Smooth muscle cell of trachea (primary cell): ENCODE measurements at places on chromosomes 12 and 14. TPM values are rescaled to one million over a fixed set of nuclear protein-coding genes. Genes with fewer than 3 reads are reported as not detected.

SVOP gene
- not detected in 2 replicates for total RNA-seq

RFLNA gene
- not detected in 2 replicates for total RNA-seq

COX8C gene
- total RNA-seq, result not detected in 2 replicates

ADAMTS20 gene
- not detected in 2 replicates for total RNA-seq

KRT79 gene
- not detected in 2 replicates for total RNA-seq

NFATC4 gene
- 108 and 149 TPM in 2 replicates for total RNA-seq

ACAD10 gene
- total RNA-seq, result 30.4 and 35.2 TPM in 2 replicates

B3GNT4 gene
- total RNA-seq, result 0.33 TPM in 1 of 2 replicates, not detected in the other

G2E3 gene
- total RNA-seq, result 12.6 and 30.3 TPM in 2 replicates

ZNF219 gene
- total RNA-seq, result 1.5 and 5.1 TPM in 2 replicates

CLEC9A gene
- total RNA-seq, result not detected in 2 replicates

KRT83 gene
- total RNA-seq, result not detected in 2 replicates

RFX4 gene
- total RNA-seq, result not detected in 2 replicates

TEAD4 gene
- total RNA-seq, result 5.7 and 8.8 TPM in 2 replicates

TGM1 gene
- 0.83 and 1.5 TPM in 2 replicates for total RNA-seq

PLXNC1 gene
- total RNA-seq, result 6.8 and 27.5 TPM in 2 replicates

JPH4 gene
- total RNA-seq, result not detected in 2 replicates

TM7SF3 gene
- 75.5 and 110 TPM in 2 replicates for total RNA-seq

KRT82 gene
- not detected in 2 replicates for total RNA-seq

C14orf39 gene
- total RNA-seq, result 0.33 and 0.44 TPM in 2 replicates

FANCM gene
- total RNA-seq, result 2.2 and 10.8 TPM in 2 replicates

DHH gene
- total RNA-seq, result under 0.01 and 0.17 TPM in 2 replicates

CD4 gene
- total RNA-seq, result 0.15 and 2.2 TPM in 2 replicates

SCNN1A gene
- total RNA-seq, result under 0.01 TPM in 1 of 2 replicates, not detected in the other

ABCC9 gene
- 8.7 and 12.6 TPM in 2 replicates for total RNA-seq

MOAP1 gene
- 10.9 and 12.4 TPM in 2 replicates for total RNA-seq

IL22 gene
- total RNA-seq, result not detected in 2 replicates

TRMT5 gene
- total RNA-seq, result 18.8 and 21.8 TPM in 2 replicates

SERPINA3 gene
- total RNA-seq, result 0.15 and 3.5 TPM in 2 replicates

LTBR gene
- 59.1 and 119 TPM in 2 replicates for total RNA-seq

MYF6 gene
- not detected in 2 replicates for total RNA-seq

NID2 gene
- 186 and 315 TPM in 2 replicates for total RNA-seq

PMEL gene
- 0.33 and 1.6 TPM in 2 replicates for total RNA-seq

LTB4R gene
- total RNA-seq, result 0.87 and 4.1 TPM in 2 replicates

MIP gene
- not detected in 2 replicates for total RNA-seq

INHBE gene
- total RNA-seq, result 2.6 and 3.8 TPM in 2 replicates

SMOC1 gene
- 0.17 and 1.7 TPM in 2 replicates for total RNA-seq

SLCO1B1 gene
- not detected in 2 replicates for total RNA-seq

RERG gene
- not detected in 2 replicates for total RNA-seq

CMTM5 gene
- 0.44 and 0.50 TPM in 2 replicates for total RNA-seq

CPNE6 gene
- total RNA-seq, result not detected in 2 replicates

SLC6A13 gene
- total RNA-seq, result 0.17 TPM in 1 of 2 replicates, not detected in the other

TMEM132D gene
- not detected in 2 replicates for total RNA-seq

HAL gene
- under 0.01 TPM in 2 replicates for total RNA-seq

CMA1 gene
- total RNA-seq, result not detected in 2 replicates
